ENCODE measurements at places on chromosomes 12 and 14.

DNA sequence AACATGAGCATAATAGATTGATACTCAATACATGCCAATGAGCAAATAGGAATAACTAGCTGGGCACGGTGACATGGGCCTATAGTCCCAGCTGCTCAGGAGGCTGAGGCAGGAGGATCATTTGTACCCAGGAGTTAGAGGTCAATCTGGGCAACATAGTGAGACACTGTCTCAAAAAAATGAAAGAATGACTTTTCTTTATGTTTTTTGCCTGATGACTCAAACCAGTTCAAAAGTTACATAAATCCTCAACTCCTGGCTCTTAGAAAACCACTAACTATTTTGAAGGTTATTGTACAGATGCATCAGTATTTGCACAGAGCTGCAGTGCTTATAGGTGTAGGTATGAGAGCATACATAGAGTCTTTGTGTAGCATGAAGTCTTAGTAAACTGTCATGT lies 219.2 kb upstream of the RGS6 start:
- DNase-seq, result peak; percentile 53

DNA sequence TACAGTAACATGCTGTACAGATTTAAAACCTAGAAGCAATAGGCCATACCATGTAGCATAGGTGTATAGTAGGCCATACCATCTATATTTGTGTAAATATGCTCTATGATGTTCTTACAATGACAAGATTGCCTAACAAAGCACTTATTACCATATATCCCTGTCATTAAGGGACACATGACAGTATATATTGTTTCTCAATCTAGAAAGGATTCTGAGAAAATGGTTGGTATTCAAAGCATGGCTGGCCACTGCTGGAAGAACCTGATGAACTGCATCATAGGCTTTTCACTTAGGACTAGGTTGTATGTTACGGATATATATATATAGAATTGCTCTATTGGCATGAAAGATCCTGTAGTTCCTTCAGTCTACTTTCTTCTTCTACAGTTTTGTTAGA lies 125.2 kb upstream of the SLC38A2 start:
- DNase-seq, result no peak

GRCh38 chr12:120460157-120460556 lies 9.4 kb downstream of the SRSF9 start:
- no peak for DNase-seq

GRCh38 chr12:28162697-28163096 lies 27.6 kb upstream of the CCDC91 start:
- DNase-seq, result no peak

DNA sequence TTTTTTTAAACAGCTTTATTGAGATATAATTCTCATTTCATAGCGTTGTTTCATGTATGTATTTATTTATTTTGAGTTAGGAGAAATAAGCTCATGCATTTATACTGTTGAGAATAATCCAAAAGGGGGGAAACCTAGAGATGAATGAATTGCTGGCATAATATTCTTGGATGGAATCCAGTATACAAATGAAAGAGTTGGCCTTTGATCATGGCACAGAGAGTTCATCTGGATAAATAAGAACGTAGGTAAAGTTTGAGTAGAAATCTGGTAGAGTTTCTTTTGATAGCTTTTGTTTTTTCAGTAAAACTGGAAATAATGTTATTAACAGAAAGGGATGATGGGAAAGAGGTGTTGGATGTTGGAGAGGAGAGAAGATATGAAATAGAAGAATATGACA lies 166.2 kb downstream of the LRRK2 start:
- DNase-seq, result no peak

GRCh38 chr12:53159195-53159839 lies 21.2 kb upstream of the ZNF740 start:
- peak; percentile 63 for DNase-seq

GRCh38 chr14:79363291-79363690 lies 848.0 kb downstream of the DIO2 start:
- DNase-seq, result no peak

GRCh38 chr12:112352921-112353320 lies 29.3 kb downstream of the HECTD4 start:
- DNase-seq, result no peak

GRCh38 chr14:21723431-21724045 lies 49.9 kb upstream of the OR4E1 start:
- peak; percentile 33 for DNase-seq

GRCh38 chr12:57766464-57767304 lies at the start of gene CYP27B1:
CYP27B1 (minus strand) TSS chr12:57767078; CDS start chr12:57767041, 37 bp downstream.
- DNase-seq, result no peak

- DNase-seq, result peak; percentile 70
These were observed 5.9 kb downstream of the DGLUCY start for GRCh38 chr14:91119556-91120311.

GRCh38 chr14:100225169-100225568 lies 13.8 kb upstream of the YY1 start:
- DNase-seq, result no peak

DNA sequence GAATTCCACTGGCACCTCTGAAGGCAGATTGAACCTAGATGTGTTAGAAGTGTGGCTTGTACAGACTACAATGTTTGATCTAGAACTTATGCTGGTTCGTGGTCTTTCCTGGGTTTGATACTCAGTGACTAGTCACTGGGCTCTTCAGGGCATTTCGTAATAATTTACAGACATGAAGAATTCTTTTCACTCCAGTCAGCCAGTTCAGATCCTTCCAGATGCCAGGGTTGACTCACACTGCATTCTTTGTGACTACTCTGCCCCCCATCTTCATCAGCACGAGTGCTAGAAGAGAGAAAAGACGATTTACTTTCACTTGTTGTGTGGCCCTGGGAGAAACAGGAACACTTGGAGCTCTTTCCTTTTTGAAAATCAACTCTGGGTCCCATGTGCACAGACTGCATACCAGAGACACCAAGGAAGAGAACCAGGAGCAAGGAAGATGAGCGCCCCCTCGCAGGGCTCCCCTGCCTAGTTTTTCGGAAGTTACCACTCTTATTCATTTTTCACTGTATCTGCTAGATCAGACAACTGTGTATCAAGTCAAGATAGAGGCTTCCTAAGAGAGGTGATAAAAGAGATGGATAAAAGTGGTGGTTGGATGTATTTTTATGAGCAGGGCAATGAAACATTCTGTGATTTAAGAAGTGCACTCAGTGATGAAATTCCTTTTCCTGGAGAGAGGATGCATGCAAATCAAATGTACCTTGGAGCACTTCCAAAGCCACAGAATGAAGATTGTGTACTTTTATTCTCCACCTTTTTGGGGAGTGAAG lies 33.5 kb upstream of the EVL start:
- peak; percentile 99 for DNase-seq

DNA sequence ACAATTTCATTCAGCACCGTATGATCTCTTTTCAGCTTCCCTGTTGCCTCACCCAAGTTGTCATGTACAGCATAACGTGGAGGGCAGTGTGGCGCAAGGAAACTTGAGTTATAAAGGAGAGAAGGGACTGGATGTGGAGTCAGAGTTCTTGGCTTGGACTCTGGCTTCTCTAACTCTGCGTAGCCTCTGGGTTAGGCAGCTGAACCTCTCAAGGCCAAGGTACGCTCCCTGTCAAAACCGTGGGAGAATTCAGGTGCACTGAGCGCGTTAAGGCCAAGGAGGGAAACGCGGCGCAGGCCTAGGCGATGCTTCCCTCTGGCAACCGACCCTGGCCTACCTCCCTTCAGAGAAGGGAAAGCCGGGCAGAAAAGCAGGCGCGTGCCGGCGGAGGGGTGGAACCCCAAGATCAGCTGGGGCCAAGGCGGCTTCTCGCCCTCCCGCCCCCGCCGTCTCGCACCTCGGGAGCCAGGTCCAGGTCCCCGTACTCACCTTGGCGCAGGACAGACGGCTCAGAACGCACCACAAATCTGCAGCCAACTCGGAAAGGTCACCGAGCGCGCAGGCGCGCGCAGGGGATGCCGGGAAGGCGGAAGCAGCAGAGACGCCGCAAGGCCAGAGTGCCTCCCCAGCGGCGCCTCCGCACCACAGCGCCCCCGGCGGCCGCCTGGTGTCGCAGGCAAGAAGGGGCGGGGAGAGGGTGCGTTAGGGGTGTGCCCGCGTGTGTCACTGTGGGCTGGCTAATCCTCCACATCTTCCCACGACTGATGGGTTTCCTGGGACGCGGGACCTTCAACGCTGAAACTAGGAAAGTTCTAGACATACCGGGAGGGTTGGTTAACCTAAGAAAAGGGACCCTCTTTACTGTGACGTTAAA lies 7.0 kb upstream of the TDRD9 start:
- DNase-seq, result peak; percentile 87

- DNase-seq, result no peak
These were observed 45.0 kb downstream of the SLC6A12 start for GRCh38 chr12:168763-169525.

DNA sequence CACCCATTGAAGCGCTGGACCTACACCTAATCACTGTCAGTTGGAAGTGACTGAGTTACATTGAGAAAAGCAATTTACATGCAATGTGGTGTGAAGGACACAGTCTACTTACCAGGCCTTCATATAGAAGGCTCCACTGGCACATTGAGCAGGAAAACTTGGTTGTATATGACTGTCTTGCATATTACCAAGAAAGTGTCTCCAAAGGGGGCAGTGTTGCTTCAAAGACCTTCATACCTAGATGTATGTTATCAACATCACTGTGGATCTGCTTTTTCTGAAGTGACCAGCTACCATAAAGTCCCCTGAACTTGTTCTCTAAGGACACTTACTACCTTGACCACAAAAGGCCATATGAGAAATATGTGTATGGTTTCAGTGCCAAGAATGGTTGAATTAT lies 64.1 kb downstream of the NELL2 start:
- DNase-seq, result no peak

GRCh38 chr14:73834261-73834625 lies 17.4 kb upstream of the PTGR2 start:
- no peak for DNase-seq

- no peak for DNase-seq
These were observed 13.7 kb downstream of the AK7 start for GRCh38 chr14:96405677-96406076.

DNA sequence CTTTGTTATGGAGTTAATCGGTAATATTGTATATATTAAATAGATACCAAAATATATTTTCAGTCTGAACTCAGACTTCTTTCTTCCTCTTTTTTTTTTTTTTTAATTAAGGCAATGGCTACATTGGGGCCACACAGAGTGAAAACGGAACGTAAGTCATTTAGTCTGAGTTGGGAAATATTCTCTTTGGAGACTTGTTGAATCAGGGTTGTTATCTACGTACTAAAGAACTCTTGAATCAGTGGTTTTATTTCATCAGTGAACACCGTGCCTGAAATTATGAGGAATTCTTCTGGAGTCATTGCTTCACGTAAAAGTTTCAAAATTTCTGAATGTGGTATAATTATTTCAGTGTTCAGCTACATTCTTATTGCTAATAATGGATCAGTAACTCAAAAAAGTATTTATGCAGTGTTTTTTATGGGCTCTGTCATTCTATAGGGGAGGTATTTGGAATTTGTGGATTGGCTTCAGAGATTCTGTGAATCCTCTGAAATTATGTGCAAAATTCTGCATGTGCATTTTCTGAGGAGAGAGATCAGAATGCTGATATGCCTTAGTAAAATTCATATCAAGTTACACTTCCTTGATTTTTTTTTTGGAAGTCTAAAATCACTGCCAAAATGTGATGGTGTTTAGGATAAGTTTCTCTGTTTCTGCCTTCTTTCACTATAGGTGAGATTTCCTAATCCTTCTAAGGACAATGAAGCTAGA lies 39.6 kb downstream of the BRMS1L start:
- no peak for DNase-seq

DNA sequence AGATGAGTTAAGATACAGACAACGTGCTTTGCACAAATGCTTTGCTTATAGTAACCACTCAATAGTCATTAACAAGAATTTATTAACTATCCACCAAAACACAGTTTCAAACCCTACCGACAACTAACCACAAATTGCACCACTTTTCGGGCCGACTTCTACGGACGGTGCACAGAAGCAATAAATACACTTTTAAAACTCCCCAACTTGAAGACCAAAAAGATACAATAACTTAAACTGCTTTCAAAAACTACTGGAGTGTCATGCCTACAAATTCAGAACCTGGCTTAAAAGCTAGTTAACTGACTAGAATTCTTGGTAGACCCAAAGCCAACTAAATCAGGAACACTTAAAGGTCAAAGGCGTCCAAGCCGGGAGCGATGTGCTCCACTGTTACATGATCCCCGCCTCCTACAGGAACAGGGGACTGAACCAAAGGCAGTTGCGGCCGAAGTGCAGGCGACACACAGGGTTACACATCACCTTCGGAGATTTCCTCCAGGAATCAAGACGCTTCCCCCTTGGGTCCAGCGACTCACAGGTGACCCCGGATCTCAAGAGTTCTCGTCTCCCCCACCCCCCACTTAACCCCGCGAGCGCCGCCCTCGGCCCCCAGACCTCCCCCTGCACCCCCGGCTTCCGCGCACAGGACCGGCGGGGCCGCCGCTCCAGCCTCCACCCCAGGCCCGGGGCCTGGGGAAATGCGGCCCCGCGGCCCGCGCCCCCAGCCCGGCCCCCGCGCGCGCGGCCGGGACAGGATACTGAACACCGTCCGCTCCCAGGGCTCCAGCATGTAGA lies 507 bp downstream of the SPTSSA start:
- peak; percentile 52 for DNase-seq

- peak; percentile 32 for DNase-seq
These were observed 16.0 kb upstream of the EVL start for GRCh38 chr14:100049220-100049619.

GRCh38 chr12:62164036-62164435 lies 96.2 kb upstream of the USP15 start:
- no peak for DNase-seq

- DNase-seq, result no peak
These were observed 86.1 kb downstream of the CPSF2 start for GRCh38 chr14:92207928-92208265.

GRCh38 chr12:113598815-113599406 lies 127.2 kb upstream of the LHX5 start:
- DNase-seq, result peak; percentile 10

GRCh38 chr12:752695-753610 lies 574 bp downstream of the WNK1 start:
- peak; percentile 61 for DNase-seq

GRCh38 chr14:23183479-23183878 lies at the start of gene SLC7A8:
SLC7A8 (minus strand) TSS chr14:23183660; CDS start chr14:23182914, 746 bp downstream.
- DNase-seq, result peak; percentile 20

GRCh38 chr14:52641745-52642144 lies 53.6 kb downstream of the ERO1A start:
- no peak for DNase-seq

GRCh38 chr14:61385002-61385685 lies 63.8 kb downstream of the PRKCH start:
- no peak for DNase-seq

- DNase-seq, result no peak
These were observed 119.7 kb upstream of the HIF1A start for GRCh38 chr14:61575551-61576150.

GRCh38 chr14:51951656-51952055 lies 37.7 kb upstream of the RTRAF start:
- no peak for DNase-seq

GRCh38 chr12:18383203-18383602 lies 121.9 kb downstream of the PIK3C2G start:
- peak; percentile 91 for DNase-seq

GRCh38 chr14:104080376-104081260 lies 4.9 kb upstream of the ASPG start:
- no peak for DNase-seq

Measured in HCEC 1CT (cell line).